ENCODE measurements at places on chromosomes 3 and 15.

DNA sequence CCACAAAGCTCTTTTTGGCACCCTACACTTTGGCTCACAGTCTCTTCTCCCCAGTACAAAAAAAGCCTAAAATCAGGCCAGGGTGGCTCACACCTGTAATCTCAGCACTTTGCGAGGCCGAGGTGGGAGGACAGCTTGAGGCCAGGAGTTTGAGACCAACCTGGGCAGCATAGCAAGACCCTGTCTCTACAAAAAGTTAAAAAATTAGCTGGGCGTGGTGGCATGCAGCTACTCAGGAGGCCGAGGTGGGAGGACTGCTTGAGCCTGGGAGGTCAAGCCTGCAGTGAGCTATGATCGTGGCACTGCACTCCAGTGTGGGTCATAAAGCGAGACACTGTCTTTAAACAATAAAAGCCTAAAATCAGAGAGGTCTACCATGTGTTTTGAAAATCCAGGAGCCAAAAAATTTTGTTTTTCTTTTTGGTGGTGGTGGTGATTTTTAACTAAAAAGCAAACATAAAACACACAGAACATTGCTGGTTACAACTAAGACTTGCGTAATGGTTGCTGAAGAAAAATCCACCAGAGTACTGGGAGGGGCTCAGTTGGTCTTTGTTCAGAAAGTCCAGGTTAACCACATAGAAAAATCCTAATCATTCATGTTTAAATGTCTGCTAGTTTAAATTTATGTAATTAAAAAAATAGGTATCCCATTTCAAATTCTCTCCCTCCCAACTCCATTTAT lies 1.6 kb upstream of the MAN2C1 start:
- DNase-seq: no peak

- DNase-seq: no peak
These were observed 48.2 kb upstream of the KBTBD8 start for GRCh38 chr3:66949898-66950297.

- no peak for DNase-seq
These were observed 88.6 kb downstream of the NR1I2 start for GRCh38 chr3:119870512-119870911.

- DNase-seq: no peak
These were observed 49.0 kb downstream of the LARS2 start for GRCh38 chr3:45437383-45437782.

DNA sequence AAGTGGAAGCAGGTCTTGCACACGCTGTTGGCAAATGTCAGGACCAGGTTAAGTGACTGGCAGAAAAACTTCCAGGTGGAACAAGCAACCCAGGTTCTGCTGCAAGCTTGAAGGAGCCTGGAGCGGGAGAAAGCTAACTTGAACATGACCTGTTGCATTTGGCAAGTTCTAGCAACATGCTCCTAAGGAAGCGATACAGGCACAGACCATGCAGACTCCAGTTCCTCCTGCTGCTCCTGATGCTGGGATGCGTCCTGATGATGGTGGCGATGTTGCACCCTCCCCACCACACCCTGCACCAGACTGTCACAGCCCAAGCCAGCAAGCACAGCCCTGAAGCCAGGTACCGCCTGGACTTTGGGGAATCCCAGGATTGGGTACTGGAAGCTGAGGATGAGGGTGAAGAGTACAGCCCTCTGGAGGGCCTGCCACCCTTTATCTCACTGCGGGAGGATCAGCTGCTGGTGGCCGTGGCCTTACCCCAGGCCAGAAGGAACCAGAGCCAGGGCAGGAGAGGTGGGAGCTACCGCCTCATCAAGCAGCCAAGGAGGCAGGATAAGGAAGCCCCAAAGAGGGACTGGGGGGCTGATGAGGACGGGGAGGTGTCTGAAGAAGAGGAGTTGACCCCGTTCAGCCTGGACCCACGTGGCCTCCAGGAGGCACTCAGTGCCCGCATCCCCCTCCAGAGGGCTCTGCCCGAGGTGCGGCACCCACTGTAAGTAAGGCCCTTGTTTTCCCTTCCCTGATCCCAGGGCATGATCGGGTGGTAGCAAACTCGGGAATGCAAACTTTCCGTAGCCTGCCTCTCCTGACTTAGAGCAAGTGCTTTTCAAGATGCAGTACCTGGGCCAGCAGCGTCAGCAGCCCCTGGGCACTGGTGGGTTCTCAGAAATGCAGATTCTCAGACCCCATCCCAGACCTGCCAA lies 759 bp downstream of the GALNT15 start:
- no peak for DNase-seq

- no peak for DNase-seq
These were observed 22.3 kb downstream of the GMNC start for GRCh38 chr3:190840146-190840545.

DNA sequence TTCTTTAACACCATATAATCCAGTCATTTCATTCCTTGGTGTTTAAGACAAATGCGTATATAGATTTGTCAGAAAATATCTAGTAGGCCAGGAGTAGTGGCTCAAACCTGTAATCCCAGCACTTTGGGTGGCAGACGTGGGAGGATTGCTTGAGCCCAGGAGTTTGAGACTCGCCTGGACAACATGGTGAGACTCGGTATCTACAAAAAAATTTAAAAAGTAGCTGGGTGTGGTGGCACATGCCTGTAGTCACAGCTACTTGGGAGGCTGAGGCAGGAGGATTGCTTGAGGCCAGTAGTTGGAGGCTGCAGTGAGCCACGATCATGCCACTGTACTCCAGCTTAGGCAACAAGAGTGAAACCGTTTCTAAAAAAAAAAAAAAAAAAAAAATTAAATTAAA lies 1.9 kb upstream of the MTMR14 start:
- no peak for DNase-seq

DNA sequence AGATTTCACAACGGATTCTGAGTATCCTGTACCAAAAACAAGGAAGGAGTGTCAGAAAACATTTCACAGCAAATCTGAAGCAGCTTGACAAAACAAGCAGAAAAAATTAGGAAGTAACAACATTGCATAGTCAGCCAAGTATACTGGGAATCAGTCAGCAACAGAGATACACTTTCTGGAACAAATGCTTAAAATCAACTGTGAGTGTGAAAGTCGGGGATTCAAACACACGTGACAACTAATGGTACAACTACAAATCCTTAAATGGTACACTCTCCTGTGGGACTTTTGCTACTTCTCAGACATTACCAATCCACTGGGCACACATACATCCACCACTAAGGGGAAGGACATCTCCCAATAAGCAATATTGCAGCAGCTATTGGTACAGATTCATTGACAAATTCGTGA lies 296.6 kb upstream of the MME start:
- no peak for DNase-seq

GRCh38 chr15:57224664-57225063 lies 151.6 kb upstream of the CGNL1 start:
- DNase-seq: no peak

GRCh38 chr15:64653757-64654156 lies 121.6 kb downstream of the RBPMS2 start:
- DNase-seq: no peak

DNA sequence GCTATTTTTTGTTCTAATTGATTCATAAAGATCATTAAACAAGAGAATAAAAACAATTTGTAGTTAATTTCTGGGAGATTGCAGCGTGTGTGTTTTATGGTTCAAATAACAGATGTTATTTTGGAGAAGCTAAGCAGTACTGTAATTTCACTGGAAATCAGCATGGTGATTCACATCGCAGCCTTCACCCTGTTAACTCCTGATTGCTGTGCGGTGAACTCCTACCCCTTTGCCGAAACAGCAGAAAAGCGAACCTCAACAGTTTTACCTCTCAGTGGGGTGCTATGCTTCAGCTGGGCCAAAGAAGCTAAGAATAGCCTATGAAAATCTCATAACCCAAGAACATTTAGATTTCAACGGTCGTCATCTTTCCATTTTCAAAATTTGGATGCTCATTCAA lies 441.5 kb upstream of the RARB start:
- DNase-seq: no peak

- DNase-seq: no peak
These were observed 64.3 kb downstream of the OXSM start for GRCh38 chr3:25854214-25854613.

DNA sequence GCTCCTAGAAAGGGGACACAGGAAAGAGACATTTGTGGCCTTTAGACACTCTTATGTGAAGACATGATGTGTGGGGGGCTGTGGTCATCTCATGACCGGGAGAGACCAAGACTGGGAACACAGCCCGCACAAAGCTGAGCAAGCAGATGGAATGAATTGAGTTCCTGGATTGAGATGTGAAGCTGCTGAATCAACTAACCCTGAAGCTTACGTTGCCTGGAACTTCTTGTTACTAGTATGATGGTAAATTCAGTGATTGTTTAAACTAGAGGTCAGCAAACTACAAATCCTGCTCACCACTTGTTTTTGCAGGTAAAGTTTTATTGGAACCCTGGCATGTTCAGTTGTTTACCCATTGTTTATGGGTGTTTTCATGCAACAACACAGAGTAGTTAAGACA lies 83.4 kb upstream of the BHLHE40 start:
- DNase-seq: no peak
